ENCODE measurements at places on chromosomes 6 and 20.

DNA sequence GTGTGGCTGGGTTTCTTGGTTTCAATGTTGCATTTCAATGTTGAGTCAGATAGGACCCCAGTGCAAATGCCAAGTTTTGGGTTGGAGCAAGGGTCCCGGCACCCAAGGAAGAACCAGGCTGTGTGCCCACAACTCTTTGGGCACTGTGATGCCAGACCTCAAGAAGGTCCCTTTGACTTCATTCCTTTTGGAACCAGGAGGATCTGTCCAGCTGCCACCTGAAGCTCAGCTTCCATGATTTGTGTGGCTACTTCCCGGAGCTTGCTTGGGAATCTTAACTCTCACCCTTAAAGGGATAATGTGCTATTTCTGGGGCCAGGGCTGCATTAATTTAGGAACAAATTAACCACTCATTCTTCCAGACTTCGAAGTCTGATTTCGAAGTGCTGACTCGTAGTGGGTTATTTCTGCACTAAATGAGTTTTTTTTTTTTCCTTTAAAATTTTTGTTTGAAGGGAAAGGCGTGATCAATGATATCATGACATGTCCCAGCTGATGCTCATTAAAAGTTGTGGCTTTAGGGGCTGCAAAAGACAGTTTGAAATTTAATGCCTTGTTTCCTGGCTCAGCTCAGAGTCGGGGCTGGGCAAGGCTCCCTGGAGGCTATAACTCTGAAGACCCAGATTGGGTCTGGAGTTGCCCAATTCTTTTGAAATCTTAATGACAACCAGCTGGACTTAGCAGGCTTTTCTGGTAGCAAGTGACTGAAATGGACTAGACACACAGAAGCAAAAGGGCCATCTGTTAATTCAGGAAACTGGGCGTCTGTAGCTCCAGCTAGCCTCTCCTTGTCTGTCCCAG, 24.0 kb upstream of the PHACTR3 start:
- DNase-seq: no peak

DNA sequence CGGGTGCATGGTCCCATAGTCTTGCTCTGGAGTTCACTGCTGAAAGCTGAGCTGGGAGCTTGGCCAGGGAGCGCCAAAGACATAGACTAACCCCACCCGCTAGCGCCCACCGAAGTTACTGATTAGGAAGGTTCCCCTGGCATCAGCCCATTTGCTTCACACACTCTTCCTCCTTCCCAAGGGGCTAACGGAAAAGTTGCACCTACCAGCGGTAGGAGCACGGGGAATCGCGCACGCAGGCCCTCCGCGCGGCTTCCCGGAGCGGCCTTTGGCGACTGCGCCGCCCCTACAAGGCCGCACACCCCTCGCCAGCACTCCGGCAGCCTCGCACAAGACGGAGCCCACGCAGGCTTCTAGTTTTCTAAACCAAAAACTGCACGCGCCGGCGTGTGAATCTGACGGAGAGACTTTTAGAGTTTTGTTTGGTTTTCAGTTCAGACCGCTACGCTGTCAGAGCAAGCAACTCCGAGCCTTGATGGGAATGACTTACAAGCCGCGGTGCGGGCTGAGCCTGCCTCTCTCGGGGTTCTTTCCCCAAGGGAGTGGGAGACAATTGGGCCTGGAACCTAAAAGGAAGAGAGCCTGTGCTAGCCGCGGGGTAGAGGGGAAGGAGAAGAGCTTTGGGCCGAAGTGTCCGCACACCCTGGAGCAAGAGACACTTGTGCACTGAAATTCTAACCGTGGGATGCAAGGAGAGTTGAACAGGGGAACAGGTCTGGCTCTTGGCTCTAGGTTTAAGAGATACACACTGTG, 891 bp upstream of the POU3F2 start:
- DNase-seq: no peak

- no peak for DNase-seq
These were observed 8.6 kb downstream of the TPX2 start for GRCh38 chr20:31747640-31748039.

DNA sequence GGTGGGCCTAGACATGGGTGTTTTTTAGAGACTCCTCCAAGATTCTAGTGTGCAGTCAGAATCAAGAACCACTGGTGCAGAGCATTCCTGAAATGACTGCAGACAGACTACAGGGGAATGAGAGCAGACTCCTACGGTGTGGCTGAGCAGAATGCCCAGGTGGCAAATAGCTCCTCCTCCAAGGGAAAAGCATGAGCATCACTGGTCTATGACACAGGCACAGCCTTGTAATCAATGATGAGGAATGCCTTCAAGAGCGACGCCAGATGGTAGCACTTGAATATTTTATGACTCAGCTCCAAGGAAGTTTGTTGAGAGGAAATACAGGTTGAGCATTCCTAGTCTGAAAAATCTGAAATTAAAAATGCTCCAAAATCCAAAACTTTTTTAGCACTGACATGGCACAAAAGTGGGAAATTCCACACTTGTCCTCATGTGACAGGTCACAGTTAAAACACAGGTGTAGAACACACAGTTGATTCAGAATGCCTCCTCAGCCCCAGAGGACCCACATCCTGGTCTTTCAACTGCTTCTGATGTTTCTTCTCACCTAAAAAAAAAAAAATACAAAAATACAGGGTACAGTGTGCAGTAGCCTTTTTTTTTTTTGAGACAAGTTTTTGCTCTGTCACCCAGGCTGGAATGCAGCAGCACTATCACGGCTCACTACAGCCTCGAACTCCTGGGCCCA, 10.6 kb upstream of the FAM8A1 start:
- no peak for DNase-seq

GRCh38 chr20:38296433-38296832, 7.5 kb upstream of the BPI start:
- no peak for DNase-seq

- no peak for DNase-seq
These were observed 265.5 kb downstream of the DLL1 start for GRCh38 chr6:170025341-170025911.

DNA sequence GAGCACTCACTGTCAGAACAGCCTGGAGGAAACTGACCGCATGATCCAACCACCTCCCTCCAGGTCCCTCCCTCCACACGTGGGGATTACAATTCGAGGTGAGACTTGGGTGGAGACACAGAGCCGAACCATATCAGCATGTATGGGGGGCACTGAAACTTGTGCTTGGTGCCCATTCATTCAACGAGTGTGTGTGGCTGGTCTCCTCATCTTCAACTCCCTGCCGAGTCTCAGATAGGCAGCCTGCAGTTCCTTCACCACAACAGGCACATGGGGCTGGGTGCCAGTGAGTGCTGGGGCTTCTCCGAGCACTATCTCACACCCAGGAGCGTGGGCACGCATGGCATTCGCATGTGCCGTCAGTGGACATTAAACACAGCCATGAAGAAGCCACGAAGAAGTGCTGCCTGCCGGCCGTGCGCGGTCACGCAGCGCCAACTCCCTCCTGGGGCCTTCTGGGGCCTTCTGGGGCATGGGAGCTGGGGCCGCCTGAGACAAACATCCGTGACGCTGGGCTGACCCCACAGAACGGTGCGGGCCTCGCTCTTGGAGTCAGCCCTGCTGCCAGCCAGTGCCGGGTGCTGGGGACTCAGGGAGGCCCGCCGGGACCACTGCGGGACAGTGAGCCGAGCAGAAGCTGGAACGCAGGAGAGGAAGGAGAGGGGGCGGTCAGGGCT, 714 bp upstream of the RTEL1 start:
- DNase-seq: no peak

- no peak for DNase-seq
These were observed 104.2 kb upstream of the PDE10A start for GRCh38 chr6:165767228-165767627.

- DNase-seq: no peak
These were observed 25.7 kb upstream of the EMILIN3 start for GRCh38 chr20:41392295-41392694.

DNA sequence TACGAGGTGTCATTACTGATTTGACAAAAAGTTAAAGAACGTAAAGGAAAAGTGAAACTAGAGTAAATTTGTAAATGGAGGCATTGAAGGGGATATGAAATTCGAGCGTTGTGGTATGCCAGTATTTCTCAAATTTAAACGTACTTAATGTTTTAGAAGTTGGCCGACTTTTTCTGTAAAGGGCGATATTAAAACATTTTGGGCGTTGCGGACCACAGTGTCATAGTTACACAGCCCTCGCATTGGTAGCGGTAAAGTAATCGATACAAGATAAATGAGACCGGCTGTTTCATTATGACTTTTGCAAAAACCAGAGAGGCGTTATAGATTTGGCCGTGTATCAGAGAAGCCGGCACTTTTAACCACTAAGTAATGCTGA, 39.6 kb downstream of the OR2B2 start:
- DNase-seq: no peak

DNA sequence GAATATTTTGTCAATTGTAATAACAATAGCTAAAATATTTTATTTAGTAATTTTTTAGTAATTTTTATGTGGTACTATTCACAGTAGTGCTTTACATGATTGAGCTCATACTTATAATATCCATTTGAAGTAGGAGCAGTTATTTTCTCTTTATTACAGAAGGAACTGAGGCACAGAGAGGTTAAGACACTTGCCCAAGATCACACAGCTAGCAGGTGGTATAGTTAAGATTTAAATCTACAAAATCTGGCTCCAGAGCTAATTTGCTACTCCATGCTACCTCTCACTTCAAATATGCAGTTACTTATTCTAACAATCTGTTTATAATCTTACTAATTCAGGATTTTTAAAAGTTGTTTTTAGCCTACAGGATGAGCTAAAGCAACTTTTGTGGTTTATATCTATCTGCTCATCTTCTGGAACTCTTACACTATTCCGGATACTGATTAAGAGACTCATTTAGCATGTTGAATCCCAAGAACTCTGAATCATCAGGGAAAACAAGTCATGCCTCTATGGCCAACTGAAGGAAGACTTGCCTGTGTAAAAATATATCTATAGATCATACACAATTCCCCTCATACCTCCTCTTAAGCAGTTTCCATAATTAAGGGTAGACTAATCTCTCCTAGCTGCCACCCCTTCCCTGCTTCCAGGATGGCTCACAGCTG, 324.2 kb downstream of the UBE3D start:
- no peak for DNase-seq

DNA sequence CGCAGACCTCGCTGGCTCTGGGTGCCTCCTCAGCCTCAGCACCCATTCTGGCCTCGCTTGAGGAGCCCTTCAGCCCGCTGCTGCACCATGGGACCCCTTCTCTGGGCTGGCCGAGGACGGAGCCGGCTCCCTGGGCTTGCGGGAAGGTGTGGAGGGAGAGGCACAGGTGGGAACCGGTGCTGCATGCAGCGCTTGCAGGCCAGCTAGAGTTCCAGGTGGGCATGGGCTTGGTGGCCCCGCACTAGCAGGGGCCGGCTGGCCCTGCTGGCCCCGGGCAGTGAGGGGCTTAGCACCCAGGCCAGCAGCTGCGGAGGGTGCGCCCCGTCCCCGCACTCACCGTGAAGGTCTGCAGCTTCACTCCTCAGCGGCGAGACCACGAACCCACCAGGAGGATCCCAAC, 30.4 kb downstream of the DEFB114 start:
- DNase-seq: no peak

- DNase-seq: no peak
These were observed 42.0 kb upstream of the DSN1 start for GRCh38 chr20:36815454-36816091.

- no peak for DNase-seq
These were observed 72.7 kb downstream of the KHDC1L start for GRCh38 chr6:73152556-73152955.

DNA sequence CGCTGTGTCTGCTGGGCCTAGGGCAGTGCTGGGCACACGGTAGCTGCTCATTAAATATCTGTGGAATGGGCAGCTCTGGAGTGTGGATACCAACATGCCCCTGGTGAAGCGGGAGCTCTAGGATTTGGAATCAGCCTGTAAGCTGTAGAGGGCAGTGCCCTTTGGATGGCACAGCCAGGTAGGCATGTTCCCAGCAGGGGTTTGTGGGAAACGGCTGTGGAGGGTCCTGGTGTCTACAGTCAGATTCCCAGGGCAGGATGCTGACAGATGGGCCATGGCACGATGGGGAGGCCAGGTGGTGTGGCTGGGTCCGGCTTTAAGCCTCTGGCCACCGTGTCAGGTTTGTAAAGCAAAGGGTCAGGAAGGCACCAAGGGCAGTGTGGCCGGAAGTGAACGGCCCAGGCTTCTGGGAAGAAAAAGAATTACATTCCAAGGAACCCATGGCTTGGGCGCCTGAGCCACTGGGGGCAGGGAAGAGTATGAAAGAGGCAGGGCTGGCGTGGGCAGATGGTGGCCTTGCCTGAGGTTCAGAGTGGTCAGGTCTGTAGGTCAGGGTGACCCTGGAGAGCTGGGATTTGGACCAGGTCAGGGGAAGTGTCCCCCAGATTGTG, 44.8 kb downstream of the UBE2V1 start:
- no peak for DNase-seq

DNA sequence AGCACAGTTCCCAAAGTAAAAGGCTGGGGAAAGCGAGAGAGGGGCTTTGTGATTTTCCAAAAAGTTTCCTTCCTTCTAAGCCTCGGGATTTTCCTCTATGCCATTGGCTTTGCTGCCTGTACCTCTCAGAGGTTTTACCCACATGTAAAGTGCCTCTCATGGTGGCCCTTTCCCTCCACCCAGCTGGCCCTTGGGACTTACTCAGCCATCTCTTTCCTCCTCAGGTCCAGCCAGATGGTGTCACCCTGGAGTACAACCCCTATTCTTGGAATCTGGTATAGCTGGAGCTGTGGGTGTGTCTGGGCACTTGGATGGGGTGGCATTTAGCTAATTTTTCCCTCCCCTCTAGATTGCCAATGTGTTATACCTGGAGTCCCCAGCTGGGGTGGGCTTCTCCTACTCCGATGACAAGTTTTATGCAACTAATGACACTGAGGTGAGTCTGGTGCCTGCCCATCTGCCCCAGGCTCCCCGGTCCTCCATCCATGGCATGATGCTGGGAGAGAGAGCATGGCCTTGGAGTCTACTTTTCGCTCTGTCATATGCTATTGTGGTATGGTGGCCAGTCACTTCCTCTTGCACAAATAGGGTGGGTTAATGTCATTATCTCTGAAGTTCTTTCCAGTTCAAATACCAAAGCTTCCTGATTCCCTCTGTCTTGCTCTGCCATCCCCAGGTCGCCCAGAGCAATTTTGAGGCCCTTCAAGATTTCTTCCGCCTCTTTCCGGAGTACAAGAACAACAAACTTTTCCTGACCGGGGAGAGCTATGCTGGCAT, 1.1 kb downstream of the CTSA start:
- DNase-seq: peak; percentile 53

DNA sequence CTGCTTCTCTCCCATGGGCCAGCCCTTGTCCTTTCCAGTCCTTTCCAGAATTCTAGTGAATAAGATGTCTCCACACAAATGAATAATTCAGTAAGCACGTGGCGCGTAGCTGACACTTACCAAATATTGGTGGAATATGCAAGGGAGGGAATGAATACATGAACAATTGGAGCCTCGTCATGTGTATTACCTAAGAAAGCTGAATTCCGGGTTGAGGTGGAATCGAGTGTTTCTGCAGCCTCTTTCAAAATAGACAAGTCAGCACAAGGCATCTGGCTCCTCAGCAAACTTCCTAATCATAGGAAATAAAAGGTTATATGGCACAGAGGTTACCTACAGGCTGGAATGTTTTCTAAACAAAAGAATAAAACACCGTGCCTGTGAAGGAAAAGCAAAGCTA, 47.0 kb upstream of the NT5E start:
- no peak for DNase-seq

Data from inflammatory macrophage treated with lipopolysaccharide for 4 hours (primary cell).